ENCODE measurements at places on chromosomes 2 and 18.

GRCh38 chr2:85647823-85648526, 20.0 kb downstream of the SFTPB start:
- no peak for DNase-seq

GRCh38 chr2:230170532-230170931, 49.3 kb downstream of the SP110 start:
- no peak for DNase-seq

DNA sequence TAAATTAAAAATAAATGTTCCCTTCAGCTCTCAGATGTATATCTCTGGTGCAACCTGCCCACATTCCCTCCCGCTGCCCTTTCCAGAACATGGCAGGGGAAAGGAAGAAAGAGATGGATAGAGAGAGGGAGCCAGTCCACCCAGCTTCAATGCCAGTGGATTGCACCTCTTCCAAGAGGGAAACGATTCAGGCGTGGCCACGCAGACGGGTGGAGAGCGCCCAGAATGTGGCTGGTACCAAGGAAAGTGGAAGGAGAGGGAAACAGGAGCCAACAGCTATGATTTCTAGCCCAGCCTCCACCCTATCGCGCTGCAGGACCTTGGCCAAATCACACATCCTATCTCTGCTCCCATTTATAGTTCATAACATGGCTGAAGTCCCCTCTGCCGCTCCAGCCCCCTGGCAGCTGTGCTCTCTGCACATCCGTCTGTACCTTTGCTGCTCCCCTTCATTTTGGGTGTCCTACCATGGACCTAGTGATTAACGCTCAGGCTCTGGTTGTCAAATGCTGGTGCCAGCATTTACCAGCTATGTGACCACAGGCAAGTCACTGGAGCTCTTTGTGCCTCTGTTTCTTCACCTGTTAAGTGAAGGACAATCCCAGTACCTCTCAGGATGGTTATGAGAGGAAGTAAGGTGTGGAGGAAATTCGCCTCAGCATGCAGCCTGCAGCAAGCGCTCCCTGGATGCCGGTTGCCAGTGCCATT, 66.5 kb downstream of the SFXN5 start:
- no peak for DNase-seq

- DNase-seq, result no peak
Measured at GRCh38 chr2:220075835-220076234, 448.4 kb downstream of the SLC4A3 start.

GRCh38 chr2:143881246-143881645, 638.7 kb downstream of the ZEB2 start:
- DNase-seq, result no peak

- DNase-seq, result no peak
Measured at GRCh38 chr2:129689653-129690448, 289.6 kb upstream of the RAB6C start.

DNA sequence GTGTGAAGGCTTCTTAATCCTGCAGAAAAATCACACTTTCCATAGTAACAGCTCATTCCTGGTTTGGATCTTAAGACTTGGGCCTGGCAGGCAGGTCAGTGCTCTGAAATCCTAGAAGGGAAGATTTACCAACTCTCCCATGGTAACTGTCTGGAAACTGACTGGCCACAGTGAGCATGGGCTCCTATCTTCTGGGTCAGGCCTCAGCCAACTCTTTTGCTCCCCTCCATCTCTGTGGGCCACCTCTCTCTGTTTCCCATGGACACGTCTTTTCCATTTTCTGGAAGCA, 86.7 kb downstream of the ACAA2 start:
- DNase-seq, result no peak

DNA sequence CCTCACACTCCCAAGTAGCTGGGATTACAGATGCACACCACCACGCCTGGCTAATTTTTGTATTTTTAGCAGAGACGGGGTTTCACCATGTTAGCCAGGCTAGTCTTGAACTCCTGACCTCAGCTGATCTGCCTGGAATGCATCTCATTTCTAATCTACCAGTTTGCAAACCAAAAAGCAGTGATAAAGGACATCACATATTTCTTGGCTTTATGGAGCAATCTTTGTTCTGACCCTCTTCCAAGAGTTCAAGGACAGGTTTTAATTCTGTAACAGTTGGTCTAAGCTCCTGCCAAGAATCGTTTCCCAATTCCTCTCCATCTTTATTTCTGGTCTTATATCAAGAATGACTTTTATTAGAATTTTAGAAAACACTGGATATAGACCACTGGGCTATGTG, 67.7 kb downstream of the SLC40A1 start:
- DNase-seq, result no peak

DNA sequence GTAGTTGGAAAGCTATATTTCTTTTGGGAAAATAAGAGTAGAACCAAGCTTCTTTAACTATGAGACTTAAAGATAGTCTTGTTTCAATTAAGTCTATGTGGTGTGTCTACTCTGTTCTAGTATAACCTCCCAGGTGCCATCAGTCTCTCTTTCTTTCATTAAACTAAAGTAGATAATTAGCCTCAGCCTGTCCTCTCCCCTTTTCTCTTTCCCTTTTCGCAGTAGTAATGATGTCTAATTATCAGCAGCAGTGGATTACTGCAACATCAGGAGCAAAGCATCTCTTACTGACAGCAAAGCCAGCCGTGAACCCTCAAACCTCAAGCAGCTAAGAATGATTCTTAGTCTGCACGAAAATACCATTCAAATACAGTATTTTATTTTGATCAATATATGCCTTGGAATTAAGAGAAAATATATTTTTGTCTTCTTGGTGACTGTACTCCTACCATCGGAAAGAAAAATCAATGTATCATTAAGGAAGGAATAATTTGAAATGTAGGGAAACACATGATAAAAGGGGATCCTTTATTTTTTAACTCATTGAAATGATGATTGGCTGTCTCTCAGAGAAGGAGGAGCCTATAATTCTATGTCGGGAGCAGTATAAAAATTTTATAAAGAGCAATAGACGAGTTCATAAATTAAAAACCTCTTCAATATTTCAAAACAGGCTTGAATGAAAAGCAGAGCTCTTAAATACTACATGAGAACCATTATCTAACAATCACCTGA, 4.5 kb downstream of the NOL4 start:
- DNase-seq, result no peak

- DNase-seq, result no peak
Measured at GRCh38 chr2:60067006-60067405, 486.4 kb downstream of the BCL11A start.

GRCh38 chr2:121816797-121817196, 61.3 kb downstream of the TSN start:
- DNase-seq, result no peak

GRCh38 chr2:144211826-144212225, 308.1 kb downstream of the ZEB2 start:
- no peak for DNase-seq

GRCh38 chr18:77100751-77101355, 31.7 kb downstream of the MBP start:
- DNase-seq, result no peak

GRCh38 chr2:238155051-238155760, 3.6 kb upstream of the ERFE start:
- no peak for DNase-seq

- DNase-seq, result no peak
Measured at GRCh38 chr2:174166261-174166660, 82.1 kb downstream of the OLA1 start.

DNA sequence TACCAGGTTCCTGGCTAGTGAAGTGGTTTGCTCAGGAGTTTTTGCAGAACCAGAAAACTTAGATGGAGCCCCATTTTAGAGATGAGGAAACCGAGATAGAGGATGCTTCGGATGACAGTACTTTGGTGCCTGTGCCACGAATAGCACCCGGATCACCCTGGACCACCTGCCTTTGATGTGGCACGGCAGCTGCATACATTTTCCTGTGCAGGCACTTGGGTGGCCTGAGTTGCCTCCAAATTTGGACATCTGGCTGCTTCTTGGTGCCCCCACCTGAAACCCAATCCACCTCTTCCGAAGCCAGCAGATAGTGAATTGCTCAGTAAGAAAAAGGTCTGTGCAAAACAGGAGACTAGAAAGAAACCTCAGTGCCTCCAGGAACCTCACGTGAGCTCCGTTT, 140.6 kb upstream of the ID2 start:
- no peak for DNase-seq

GRCh38 chr2:18721038-18721922, 131.9 kb upstream of the NT5C1B start:
- DNase-seq, result no peak

DNA sequence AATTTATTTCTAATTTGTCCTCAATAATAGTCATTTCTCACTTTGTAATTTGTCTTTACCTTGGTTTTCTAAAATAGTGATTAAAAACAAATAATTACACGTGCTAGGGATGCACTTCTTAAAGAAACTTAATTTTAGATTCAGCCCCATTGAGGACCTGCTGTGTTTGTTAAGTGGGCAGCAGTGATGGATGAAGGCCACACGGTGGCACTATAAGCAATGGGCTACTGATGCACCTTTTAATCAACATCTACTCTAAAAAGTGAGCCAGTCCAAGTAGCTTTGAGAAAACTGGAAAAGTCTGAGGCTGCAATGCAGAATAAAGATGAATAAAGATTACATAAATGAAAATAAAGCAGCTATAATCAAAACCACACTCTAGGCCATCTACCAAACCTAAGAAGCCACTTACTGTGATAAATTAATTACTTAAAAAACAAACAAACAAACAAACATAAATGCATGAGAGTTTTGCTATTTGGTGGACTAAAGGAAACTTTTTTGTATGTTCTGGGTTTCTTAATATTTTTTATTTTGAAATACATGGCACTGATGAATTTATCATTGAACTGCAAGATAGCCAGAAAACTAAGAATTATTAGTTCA, 89.3 kb downstream of the PDE11A start:
- peak; percentile 21 for DNase-seq

GRCh38 chr2:209383212-209383611, 40.6 kb upstream of the MAP2 start:
- DNase-seq, result peak; percentile 40

DNA sequence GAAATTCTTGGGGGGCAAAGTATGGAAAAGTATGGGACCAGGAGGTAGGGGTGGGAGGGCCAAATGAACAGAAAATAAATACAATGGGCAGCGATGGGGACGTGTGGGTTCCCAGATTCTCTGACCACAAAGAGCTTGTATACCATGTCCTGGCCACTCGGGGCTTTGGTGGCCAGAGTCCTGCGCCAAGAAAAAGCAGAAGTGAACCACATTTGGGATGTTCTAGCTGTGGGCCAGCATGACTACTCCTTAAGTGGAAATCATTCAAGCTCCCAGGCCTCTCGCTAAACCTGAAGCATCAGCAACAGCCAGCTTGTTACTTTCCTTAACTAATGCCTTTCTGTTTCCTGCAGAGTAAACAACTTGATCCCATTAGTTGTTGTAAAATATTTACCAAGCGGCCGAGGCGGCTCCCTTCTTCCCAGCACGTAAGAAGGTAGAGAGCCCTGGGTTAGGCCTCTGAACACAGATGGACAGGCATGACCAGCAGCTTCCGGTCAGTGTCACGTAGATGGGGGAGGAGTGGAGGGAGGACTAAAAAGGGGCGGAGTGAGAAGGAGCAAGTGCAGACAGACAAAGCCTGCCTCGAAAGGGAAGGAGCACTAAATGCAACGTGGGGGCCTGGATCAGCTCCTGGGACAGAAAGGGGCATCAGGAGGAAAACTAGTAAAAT, 88.2 kb downstream of the GALNT14 start:
- no peak for DNase-seq

DNA sequence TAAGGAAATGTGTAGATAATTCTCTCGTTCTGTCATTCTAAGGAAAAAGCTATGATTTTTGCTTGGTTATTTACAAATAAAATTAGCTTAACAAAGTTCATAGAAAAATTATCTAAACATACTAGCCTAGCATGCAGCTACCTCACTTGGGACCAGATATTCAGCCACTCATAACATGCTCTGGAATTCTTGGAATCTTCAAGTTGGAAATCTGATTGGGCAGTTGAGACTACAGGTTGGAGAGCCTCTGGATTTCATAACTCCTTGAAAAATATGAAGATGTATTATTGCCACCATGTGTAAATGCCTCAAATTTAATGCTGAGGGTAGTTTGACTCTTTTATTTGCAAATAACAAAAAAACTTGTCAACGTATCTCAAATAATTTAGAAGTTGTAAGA, 132.2 kb upstream of the GULP1 start:
- DNase-seq, result no peak

GRCh38 chr2:149152469-149152953, 114.0 kb downstream of the LYPD6B start:
- DNase-seq, result no peak

- DNase-seq, result no peak
Measured at GRCh38 chr18:40866968-40867367, 1088.1 kb upstream of the PIK3C3 start.

- no peak for DNase-seq
Measured at GRCh38 chr18:9428862-9429661, 46.3 kb upstream of the RALBP1 start.

- DNase-seq, result no peak
Measured at GRCh38 chr2:67216881-67217280, 180.3 kb upstream of the ETAA1 start.

- no peak for DNase-seq
Measured at GRCh38 chr2:18918280-18918679, 328.9 kb upstream of the NT5C1B start.
